HAP-1 (cell line): ENCODE measurements at places on chromosomes 16 and 17.

DNA sequence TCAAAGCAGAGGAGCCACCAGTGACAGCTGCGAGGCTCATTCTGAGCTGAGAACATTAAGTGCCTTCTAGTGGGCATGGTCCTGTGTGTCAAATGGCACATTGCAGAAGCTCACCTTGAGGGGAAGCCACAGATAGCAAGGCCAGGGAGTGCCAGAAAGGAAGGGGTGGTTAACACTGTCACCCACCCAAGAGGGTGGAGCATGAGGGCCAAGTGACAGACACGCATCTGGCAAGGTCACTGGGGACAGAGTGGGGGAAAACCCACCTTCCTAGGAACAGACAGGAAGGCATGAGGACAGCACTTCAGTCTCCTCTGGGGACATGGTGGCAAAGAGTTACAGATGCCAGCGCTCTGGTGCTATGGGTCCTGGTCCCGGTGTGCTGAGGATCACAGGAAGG is 22.1 kb downstream of the NUBP1 start:
- no peak for DNase-seq

- DNase-seq, result no peak
Observed at GRCh38 chr16:3919413-3919812, 38.9 kb upstream of the CREBBP start.

DNA sequence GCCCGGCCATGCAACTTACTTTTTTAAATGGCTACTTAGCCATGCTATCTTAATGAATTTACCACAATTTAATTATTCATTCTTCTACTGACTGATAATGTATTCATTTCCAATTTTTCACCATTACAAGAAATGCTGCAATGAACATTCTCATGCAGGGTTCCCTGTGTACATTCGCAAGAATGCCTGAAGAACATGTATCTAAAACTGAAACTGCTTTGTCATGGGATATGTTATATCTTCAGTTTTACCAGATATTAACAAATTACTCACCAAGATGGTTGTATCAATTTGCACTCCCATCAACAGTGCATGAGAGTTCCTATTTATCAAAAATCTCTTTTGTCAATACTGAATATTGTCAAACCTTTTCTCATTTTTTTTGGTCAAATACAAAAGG is 100.8 kb downstream of the SLC39A11 start:
- no peak for DNase-seq

DNA sequence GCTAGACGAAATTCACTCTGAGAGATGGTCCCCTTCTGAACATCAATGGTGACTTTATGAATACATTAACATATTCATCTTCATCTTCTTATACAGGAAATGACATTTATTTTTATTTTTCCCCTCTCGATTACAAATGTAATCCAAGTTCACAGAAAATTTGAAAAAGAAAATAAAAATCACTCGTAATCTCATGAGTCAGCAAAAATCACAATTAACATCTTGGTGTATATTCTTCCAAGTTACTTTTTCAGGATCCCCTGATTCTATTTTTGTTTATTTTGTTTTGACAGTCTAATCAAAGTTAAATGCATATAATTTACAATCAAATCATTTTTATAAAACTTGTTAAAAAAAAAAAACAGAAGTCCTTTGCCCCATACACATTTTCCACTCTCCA is 27.6 kb downstream of the C16orf87 start:
- DNase-seq, result no peak

DNA sequence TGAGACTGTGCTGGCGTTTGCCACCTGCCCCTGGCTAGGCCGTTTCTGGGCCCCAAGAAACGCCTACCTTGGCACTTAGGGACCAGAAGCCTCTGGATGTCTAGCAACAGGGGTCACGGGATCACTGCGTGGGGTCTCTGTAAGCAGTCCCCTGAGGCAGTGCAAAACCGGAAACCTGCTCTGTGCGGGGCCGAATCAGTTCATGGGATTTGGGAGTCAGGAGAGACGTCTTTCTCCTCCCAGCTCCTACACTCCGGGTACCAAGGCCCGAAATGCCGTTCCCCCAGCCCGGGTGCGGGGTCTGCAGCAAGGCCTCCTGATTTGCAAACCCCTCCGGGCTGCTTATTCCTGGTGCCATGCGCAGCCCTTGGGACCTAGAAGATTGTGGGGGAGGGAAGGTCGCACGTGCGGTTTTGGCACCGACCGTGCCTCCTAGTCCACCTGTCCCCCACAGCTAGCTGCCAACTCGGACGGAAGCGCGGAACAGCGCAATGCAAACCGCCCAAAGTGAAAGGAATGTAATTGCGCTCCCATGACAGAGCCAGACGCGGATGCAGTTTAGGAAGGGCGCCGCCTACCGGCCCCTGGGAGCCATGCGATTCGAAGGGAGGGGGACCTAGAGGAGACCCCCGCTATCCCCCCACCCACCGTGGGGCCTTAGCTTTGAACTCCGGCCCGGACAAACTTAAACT is 6.5 kb downstream of the IRX5 start:
- DNase-seq, result no peak

GRCh38 chr17:75430159-75430974 is 24.9 kb upstream of the GRB2 start:
- DNase-seq, result peak; percentile 69

DNA sequence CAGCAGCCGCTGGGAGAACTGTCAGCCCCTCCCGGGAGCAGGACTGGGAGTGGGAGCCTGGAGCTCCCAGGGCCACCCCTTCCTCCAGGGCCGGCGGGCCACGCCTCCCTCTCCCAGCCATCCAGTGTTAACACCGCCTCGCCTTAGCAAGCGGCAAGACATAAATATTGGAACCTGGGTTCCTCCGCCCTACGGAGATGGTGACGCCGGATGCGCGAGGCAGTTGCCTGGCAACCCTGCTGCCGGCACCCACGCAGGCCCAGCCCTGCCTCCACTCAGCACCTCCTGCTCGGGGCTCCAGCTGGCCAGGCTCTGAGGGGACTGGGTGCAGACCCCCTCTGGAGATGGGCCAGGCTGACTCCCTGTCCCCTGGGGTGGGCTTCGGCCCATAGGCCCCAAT is 27.4 kb upstream of the CACNA1H start:
- peak; percentile 58 for DNase-seq

DNA sequence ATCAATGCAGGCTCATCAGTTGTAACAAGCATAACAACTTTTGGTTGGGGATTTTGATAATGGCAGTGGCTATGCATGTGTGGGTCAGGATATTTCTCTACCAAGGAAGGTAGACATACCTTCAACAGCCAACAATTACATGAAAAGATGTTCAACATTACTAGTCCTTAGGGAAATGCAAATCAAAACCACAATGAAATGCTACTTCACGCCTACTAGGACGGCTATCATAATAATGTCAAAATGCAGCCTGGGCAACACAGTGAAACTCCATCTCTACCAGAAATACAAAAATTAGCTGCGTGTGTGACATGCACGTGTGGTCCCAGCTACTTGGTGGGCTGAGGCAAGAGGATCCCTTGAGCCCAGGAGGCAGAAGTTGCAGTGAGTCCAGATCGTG is 7.3 kb upstream of the SLC5A10 start:
- DNase-seq, result no peak

DNA sequence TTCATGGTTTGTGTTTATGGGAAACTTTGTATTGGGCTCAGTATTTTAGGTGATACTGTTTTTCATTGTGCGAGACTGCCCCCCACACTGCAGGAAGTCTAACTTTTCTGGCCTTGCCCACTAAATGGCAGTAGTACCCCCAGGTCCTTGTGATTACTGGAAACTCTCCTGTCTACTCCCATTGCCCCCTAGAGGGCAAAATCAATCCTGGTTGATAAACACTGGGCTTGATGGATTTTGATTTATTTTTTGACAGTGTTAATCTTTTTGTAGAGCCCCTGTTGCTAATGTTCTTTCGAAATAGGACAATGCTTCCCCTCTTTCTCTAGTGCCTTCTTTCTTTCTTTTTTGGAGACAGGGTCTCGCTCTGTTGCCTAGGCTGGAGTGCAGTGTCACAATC is 15.5 kb downstream of the METTL9 start:
- DNase-seq, result no peak

DNA sequence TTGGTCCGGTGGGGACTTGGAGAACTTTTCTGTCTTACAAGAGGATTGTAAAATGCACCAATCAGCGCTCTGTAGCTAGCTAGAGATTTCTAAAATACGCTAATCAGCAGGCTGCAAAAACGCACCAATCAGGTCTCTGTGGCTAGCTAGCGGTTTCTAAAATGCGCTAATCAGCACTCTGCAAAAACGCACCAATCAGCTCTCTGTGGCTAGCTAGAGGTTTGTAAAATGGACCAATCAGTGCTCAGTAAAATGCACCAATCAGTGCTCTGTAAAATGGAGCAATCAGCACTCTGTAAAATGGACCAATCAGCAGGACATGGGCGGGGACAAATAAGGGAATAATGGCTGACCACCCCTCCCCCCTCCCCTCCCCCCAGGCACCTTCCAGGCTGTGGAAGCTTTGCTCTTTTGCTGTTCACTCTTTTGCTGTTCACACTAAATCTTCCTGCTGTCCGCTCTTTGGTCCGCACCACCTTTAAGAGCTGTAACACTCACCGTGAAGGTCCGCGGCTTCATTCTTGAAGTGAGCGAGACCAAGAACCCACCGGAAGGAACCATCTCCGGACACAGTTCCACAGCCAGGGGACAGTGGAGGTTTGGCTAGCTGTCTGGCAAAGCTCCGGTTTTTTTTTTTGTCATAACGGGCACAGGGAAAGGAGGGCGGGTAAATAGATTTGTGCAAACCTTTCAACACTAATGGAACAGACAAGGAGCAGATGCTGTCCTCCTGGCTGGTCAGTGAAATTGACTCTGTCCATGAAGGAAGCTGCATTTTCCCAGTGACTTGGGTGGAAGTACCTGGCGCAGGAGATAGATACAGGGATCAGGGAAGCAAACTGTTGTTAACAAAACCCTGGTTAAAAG is 8.3 kb downstream of the PITPNC1 start:
- DNase-seq, result no peak

GRCh38 chr17:39400547-39401411 is 647 bp downstream of the FBXL20 start:
- DNase-seq, result no peak

- no peak for DNase-seq
Observed at GRCh38 chr17:18339933-18340332, 23.4 kb downstream of the SHMT1 start.

DNA sequence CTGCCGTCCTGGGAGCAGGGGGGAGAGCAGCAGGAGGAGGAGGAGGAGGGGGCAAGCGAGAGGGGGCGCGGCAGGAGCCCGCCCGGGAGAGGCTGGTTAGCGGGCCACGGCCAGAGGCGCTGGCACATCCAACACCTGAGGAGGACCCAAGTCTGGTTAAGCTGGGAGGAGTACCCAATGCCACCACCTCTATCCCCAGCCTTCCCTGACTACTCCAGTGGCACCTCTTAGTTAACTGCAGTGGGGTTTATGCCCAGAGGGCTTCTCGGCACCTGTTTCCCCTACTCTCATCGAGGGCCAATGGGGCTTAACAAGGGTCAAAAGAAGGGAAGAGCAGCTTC is 5.6 kb downstream of the PHOSPHO1 start:
- DNase-seq, result no peak

DNA sequence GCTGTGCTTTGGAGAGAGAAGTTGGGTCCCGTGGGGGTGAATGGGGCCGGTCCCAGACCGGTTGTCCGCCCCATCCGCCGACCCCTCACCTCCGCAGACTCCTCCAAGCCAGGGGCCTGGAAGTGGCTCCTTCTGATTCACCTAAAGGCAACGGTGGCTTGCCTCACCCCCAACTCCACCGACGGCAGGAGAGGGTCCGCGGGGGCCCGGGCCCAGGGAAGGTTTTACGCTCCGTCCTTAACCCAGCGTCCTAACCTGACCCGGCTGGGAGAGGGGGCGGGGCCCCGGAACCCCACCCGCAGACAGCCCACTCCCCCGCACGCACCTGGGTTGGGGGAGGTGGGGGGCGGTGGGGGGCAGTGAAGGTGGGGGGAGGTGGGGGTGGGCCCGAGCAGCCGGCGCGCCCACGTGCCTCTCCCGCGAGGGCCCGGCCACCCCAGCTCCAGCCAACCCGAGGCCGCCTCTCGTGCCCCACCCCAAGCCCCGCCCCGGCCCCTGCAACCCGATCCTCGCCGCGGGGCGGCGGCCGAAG is 12.7 kb upstream of the CD300A start:
- DNase-seq, result no peak

- no peak for DNase-seq
Observed at GRCh38 chr17:65468321-65468720, 93.1 kb downstream of the AXIN2 start.

DNA sequence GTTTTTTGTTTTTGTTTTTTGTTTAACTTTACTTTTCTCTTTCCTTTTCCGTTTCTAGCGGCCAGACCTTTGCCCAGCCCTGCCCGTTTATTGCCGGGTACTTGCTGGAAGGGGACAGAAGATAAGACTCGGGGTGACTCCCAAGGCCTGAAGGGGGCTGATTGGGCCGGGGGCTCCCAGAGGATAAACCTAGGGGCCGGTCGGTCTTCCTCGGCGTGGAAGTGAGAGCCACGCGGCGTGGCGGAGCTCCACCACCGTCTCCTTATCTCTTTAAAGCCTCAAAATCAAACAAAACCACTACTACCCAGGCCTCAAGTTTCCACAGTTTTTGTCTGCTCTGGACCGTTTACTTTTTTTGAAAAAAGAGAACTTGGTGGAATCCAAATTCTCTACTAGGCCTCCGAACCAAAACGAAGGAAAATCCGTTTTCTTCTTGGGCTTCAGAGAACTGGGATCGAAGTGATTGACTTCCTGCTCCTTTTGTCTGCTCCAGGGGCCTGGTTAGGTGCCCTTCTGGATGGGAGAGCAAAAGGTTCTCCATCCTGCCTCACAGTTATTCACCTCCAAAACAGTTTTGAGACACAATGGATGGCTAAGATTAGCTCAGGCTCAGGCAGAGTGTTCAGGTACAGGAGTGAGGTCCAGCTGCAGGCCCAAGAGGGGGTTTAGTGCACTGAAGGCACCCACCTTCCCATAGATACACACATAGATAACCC is 8.5 kb upstream of the HOXB9 start:
- no peak for DNase-seq

- no peak for DNase-seq
Observed at GRCh38 chr16:866252-866896, 65.8 kb upstream of the GNG13 start.

DNA sequence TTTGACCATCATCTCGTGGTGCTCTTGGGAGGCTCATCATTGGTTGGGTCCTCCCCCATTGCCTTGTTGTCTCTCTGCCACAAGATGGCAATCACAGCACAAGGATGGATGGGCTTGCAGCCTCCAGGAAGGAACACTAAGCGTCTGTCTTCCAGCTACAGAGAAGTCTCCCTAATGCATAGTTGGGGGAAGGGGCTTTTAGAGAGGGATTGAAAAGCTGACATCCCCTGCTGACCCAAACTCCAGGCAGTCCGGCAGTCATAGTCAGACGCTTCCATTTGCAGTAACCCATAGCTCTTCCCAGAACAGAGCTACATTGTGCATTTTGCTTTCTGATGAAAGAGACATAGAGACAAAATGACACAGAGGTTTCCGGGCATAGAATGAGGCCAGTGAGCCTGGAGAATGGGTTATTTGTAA is 111.4 kb downstream of the UTP18 start:
- peak; percentile 83 for DNase-seq

GRCh38 chr17:61574542-61575351 is 16.3 kb downstream of the NACA2 start:
- DNase-seq, result peak; percentile 57

DNA sequence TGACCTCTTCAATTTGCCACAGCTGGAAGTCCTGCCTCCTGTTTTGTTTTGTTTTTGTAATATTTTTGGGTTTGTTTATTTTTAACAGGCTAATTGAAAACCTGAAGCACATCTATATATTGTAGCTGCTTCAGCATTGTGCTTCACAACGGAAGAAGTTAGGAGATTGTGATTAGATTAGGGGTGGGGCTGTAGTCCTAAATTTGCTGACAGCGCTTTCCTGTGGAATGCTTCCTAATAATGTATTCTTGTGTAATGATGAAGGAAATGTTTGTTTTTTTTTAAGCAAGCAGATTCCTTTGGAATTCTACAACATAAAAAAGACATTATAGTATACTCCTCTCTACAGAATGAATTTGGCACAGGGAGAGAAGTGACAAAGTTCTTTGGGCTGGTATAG is 70.1 kb downstream of the NLK start:
- DNase-seq, result no peak
